Stimulated activated CD4-positive, alpha-beta T cell treated with anti-CD3 and anti-CD28 coated beads, Interleukin-2, amount 100 ng/mL, for 4 hours (primary cell): ENCODE measurements at places on chromosomes 4 and X.

DNA sequence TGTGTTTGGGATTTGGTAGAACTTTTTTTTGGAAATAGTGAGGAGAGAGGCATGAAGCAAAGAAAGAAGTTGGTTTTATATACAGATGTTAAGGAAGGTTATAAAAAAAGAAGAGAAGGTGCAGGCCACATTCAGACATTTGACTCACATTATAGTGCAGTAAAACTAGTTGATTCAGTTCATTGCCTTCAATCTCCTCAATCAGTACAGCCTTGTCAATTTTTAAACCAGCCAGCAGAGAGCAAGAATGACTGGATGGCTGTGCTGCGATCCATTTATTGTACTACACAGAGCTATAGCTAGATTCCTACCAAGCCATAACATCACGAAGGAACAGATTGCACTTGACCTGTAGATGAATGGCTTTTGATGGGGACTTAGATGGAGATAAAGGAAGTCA, 79.7 kb upstream of the LSM6 start:
- no peak for DNase-seq

DNA sequence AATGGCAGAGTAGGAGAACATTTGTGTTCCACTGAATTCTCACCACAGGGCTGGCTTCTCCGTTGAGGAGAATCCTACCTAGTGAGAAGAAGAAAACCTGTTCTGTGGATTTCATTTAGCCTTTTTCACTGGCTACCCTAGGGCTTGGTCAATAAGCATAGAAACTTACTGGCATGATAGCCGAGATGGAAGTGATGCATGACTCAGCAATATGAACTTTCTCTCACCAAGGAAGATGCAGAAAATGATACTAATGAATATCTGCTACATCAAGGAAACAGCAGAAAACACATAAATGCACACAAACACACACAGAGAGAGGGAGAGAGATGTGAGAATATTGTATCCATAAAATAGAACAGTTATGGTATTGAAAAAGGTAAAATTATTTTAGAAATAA, 216.3 kb downstream of the HHIP start:
- no peak for DNase-seq

GRCh38 chr4:42627885-42628646, 28.8 kb downstream of the ATP8A1 start:
- no peak for DNase-seq

- DNase-seq, result no peak
These were observed 1.4 kb upstream of the MSL3 start for GRCh38 chrX:11756354-11757318.

- no peak for DNase-seq
These were observed 3.5 kb downstream of the ADRA2C start for GRCh38 chr4:3769642-3770184.

DNA sequence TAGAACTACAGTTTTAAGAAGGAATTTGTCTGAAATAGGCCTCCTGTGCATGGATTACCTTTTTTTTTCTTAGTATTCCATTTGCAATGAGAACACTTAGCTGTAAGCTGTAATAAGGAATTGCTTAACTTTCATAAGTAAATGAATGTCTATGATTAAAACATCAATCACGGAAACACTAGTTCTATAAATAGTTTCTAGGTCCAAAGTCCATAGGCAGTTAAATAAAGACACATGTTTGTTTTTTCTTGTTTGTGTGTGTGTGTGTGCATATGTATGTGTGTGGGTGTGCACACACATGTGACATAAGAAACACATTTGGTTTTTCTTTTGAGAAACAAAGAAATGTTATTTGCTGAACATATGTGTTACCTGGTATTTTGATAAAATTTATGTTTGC, 11.2 kb downstream of the GPRIN3 start:
- DNase-seq, result no peak

DNA sequence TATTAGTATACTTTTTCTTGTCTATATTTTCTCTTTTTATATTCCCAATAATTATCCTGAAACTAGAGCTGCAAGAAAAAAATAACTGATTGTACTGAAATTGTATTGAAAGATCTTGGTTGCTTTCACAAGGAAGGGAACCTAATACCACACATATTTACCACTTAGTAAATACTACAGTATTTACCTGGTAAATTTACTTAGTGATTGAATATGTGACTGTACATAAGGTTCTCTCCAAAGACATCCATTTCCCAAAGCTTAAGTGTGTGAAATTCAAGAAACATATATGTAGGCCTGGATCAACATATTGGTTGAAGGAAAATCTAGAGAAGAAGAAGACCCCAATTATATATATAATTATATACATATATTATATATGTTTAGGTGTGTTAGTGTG, 1272.7 kb downstream of the C4orf33 start:
- DNase-seq, result no peak

GRCh38 chr4:30719454-30720020, 632 bp upstream of the PCDH7 start:
- DNase-seq, result no peak

DNA sequence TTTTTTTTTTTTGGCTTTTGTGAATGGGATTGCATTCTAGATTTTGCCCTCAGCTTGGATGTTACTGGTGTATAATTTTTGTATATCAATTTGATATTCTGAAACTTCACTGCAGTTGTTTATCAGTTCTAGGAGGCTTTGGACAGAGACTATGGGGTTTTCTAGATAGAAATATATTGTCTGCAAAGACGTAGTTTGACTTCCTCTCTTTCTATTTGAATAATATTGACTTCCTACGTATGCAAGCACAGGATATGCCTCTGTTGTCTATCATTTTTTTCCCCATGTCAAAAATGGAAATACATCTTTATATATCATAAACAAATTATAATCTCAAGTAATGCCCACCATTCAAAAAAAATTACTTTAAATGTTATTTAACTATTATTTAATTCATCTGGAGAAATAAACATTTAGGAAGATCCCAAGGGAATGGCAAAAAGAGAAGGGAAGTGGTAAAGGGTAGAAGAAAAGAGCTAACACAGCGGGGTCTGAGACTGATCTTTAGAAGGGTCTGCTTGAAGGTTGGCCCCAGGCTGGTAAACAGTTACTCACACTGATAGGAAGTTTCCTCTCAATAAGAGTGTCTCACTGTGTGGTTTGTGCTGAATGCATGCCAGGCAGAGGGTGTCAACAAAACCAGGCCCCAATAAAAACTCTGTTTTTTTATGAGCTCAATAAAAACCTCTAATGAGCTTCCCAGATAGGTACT, 35.7 kb downstream of the ZNF518B start:
- DNase-seq, result no peak

DNA sequence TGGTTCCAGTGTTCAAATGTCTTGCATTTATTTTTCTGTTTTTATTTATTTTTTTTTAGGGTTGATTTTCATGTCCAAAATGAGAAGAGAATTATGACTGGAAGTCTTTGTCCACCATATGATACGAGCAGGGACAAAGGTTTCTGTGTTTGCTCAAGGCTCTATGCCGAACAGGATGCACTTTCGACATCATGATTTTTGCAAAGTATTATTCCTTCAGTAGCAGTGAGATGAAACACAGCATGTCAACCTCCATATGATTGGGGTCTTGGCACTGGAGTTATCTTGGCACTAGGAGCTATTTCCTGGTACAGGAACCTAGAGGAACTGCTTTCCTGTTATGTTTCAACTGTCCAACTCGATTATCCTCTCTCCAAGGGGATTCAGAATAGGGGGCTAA, 72.6 kb downstream of the UCHL1 start:
- no peak for DNase-seq

DNA sequence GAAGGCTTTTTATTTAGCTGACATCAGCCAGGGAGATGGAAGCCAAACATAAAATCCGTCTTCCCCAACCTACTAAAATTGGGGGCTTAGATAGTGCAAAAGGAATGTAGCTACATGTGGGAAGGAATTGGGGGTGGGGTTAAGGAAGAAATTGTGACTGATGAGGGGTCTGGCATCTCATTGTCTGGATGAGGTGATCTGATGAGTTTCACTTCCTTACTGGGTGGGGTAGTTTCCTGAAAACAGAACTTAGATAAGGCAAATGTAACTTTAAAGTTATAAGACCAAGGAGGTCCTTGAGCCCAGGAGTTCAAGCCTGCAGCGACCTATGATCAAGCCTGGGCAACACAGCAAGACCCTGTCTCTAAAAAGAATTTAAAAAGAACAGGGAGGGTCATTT, 105.5 kb upstream of the NEIL3 start:
- DNase-seq, result no peak

DNA sequence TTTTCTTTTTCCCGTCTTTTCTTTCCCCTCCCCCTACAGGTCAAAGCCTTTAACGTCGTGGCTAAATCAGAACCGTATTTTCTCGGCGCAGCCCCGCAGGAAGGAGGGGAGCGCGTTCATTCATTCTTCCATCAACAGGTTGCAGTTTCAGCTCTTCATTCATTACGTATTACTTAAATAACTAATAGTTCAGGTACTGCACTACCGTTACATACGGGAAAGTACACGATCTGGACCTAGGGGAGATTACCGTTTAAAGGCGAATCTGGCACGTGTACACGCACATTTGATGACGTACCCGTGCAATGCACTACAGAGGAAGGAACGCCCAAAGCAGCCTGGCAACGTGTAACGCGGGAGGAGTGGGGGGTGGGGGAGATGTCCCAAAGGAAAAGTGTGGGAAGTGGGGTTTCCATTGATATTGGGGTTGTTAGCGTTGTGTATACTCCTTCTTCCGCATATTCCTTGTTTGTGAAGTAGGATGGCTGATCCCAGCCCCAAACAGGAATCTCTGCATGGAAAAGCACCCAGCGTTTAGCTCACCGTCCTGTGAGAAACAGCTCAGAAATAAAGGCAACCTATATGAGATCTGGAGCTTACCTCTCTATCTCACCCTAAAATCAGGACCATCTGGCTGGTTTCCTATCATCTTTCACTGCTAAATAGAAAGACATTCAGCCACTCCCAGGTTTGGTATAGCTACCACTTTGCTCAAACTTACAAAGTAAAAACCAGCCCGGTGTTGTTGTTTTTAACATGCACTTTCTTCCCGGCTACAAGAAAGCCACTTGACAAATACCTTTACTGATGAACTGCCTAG, 585 bp upstream of the SEC24D start:
- DNase-seq, result peak; percentile 37

DNA sequence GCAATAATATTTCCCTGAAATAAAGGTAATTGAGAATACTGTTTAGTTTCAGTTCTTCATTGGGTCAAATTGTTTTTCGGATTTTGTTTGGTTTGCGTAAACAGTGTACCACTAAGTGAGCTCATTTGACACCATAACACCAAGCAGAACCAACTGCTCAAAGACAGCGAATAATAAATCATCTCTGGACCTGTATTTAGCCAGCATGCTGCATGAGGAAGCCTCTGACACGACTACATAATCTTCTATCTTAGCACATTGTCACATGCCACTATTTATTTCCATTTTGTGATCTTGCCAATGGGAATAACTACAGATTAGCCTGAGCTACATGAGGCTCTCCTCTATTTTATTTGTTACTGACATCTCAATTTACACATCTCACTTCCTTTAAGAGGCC, 12.1 kb upstream of the PRKG2 start:
- DNase-seq, result no peak

DNA sequence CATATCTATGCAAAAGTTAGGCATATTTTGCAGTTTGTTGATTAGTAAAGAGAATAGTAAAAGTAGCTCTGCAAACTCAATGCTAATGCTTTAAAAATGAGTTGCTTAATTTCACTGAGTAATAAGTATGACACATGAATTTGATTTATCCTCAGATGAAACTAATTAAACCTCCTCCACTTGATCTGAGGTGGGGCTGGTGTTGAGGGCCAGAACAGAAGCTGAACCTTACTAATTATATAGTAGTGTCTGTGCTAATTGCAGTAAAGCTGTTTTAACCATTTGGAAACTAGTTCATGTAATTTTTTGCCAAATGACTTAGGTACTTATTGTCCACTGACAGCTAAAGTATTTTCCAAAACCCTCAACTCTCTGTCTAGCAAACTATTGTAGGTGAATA, 7.7 kb upstream of the PGAM4 start:
- DNase-seq, result no peak

DNA sequence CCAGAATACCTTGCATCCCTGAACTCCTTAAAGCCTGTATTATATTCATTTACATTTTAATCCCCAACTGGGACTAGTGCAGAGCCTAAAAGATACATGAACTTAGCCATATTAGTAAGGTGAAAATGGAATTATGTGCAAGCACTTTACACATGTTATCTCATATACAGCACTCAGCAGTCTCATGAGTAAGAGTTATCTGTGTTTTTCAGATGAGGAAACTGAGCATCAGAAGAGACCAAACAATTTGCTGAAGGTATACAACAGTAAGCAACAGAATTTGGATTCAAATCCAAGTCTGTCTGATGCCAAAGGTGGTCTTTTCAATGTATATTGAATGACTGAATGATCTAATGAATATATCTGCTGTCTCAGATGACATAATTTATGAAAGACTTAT, 12.3 kb downstream of the ATP7A start:
- DNase-seq, result no peak

DNA sequence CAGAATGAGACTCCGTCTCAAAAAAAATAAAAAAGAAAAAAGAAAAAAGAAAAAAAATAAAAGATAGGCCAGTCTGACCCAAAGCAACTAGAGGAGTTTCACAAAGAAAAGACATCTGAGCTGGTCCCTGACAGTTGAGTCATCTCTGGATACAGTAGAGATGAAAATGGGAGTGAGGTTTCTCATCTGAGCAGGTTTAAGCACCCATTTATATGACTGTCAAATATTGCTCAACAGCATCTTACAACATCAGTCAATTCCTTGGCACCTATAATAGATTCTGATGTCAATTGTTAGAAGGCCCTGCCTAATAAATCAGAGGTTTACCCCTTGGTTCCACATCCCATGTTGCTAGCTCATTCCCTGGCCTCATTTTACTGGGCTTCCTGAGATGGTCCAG, 490.5 kb downstream of the MAGEE1 start:
- DNase-seq, result no peak

DNA sequence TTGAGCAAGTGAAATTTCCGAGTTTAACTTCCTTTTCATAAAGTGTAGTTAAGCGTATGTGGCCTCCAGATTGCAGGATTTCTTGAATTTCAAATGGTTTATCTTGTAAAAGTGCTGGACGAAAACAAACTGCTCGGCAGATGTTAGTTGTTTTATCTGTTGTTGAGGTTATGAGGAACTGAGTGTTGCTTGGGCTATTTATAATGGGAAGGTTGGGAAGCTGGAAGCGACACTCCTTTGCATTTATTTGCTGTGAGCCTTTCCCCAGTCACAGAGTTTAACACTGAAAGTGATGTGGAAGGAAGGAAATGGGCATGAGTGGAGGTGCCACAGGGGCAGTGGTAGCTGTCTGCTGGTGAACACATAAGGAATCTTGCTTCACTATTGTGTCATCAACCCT, 284.9 kb downstream of the PCDH7 start:
- DNase-seq, result no peak

GRCh38 chrX:118025226-118025625, 91.4 kb downstream of the KLHL13 start:
- DNase-seq, result no peak

DNA sequence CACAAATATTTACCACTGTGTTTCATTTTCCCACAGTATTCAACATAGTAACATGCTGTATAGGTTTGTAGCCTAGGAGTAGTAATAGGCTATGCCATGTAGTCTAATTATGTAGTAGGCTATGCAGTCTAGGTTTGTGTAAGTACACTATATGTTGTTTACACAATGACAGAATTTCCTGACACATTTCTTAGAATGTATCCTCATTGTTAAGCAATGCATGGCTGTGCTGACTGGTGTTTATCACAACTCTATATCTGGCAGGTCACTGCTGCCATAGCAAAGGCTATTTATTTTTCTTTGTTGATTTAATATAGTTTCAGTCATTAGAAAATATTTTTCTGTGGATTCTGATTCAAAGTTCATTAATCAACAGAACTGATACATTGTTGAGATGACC, 108.3 kb upstream of the TEX13A start:
- DNase-seq, result no peak

- DNase-seq, result no peak
These were observed 731 bp upstream of the AMMECR1 start for GRCh38 chrX:110318664-110318968.

- no peak for DNase-seq
These were observed 71.7 kb downstream of the CPZ start for GRCh38 chr4:8664031-8664805.
